Renal cortex interstitium (tissue), 15 donors: ENCODE measurements at places on chromosomes 7 and 10.
A peak's percentile ranks its signal among the peaks of the same experiment; 100 is the strongest.

GRCh38 chr7:454356-455109 is 65.1 kb downstream of the PDGFA start:
- DNase-seq: no peak

- DNase-seq: peak; percentile 64
Measured at GRCh38 chr10:104642658-104643302, 1.7 kb downstream of the SORCS3 start.

- no peak for DNase-seq
Measured at GRCh38 chr7:28835800-28836199, 122.3 kb downstream of the TRIL start.

- peak; percentile 48 for DNase-seq
Measured at GRCh38 chr7:45574416-45574668, 174 bp downstream of the ADCY1 start.

DNA sequence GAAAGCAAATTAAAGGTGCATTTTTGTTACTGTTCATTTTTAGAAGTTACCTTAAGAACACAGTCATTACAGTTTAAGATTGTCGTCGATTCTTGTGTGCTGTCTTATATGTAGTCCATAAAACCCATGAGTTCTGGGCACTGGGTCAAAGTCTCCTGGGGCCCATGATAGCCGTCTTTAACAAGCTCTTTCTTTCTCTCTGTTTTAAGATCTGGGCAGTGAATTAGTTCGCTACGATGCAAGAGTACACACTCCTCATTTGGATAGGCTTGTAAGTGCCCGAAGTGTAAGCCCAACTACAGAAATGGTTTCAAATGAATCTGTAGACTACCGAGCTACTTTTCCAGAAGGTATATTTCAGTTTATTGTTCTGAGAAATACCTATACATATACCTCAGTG is 90.7 kb upstream of the CAPZA2 start:
- no peak for DNase-seq

DNA sequence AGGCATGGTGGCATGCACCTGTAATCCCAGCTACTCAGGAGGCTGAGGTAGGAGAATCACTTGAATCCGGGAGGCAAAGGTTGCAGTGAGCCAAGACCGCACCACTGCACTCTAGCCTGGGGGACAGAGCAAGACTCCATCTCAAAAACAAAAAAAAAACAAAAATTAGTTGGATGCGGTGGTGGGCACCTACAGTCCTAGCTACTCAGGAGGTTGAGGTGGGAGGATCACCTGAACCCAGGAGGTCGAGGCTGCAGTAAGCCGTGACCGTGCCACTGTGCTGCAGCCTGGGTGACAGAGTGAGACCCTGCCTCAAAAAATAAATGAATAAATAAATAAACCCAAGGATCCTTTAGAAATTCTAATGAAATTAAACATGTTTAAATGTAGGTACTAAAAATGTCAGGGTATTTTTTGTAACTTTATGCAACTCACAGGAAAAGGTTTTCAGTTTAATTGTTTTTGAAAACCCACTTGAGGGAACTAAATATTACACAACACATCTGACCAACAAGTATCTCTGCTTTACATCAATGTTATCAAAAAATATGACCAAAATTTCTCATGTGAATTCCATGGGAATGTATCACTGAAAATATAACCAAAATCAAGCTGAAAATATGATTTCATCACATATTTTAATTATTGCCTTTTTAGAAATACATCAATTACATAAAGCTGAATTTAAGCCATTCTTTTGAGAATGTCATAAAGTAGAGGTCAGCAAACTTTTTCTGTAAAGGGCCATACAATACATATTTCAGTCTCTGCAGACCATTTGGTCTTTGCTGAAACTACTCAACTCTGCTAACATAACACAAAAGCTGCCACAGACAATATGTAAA is 23.9 kb downstream of the UPF2 start:
- no peak for DNase-seq
